ENCODE measurements at places on chromosomes 12 and 14.

DNA sequence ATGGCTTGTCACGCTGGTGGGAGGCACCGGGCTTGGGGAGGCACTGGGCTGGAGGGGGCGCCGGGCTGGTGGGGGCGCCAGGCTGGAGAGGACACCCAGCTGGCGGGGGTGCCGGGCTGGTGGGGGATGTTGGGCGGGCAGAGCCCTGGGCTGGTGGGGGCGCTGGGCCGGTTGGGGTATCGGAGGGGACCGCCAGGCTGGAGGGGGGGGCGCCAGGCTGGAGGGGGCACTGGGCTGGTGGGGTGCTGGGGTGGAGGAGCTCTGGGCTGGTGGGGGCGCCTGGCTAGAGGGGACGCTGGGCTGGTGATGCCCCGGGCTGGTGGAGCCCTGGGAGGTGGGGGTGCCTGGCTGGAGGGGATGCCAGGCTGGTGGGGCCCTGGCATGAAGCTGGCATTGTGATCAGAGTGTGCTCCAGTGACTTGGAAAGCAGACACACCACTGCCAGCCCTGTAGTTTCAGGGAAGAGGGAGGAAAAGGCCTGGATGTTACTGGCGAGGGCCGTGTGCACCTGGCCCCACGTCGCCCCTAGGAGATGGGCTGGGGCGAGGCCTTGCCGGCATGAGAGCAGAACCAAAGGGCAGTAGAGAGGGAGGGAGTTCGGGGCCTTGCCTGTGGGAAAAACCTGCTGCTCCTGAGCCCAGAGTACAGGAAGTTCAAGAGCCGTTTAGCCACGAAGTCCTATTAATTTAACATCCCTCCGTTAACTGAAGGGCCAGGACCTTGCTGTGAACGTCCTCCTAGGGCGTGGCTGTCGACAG is 13.1 kb downstream of the TEDC1 start:
- DNase-seq = no peak

GRCh38 chr14:105857220-105857825 is 330.9 kb downstream of the TMEM121 start:
- DNase-seq = no peak

DNA sequence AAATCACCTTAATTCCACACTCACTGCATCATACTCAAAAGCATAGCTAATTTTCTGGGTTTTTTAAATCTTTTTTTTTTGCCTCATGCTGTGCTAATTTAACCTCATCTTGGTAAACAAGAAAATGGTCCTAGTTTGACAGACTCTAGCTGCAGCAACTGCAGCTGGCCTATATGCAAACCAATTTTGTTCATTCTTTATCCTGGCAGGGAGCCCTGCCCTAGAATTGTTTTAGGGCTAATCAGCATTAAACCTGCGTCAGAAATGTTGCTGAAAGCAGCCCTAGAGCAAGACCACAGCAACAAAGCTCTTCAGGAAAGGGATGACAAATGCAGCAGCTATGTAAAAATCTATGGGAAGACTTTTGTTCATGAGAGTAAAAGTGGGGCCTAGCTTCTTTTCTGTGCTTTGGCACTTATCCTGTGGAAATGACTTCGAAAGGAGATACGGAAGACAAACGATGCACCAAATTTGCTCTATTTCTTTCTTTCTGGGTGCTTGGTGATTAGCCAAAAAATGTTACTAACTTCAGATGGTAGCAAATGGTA is 72.2 kb downstream of the DENND5B start:
- peak; percentile 100 for DNase-seq

DNA sequence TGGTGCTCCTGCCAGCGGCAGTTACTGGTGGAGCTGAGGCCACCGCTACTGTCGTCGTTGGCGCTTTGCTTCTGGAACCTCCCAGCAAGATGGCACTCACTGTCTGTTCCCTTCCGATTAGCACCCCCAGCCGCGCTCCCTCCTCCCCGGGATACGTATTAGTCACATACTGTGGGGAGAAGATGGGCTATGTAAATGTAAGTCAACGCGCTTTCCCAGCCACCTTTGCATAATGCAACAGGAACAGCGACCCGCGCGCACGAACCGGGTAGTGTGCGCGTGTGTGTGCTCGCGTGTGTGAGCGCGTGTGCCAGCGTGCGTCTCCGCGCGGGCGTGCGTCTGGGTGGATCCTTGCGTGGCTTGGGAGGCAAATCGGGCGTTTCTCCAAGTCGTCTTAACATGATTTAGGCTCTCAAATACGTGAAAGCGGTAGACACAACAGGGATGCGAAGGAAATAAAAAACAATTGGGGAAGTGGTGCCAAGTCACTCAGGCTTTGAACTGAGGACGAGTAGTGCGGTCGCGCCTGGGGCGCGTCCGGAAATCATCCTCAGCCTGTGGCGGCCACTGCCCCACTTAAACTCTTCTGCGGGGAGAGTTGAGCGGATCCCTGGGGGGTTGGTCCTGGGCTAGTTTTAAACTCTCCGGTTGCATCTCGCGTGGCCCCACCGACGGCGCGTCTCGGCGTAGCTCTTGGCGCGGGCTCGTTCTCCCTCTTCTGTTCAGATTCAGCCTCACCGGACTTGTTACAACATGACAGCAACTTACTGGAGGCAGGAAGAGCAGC is 1.8 kb downstream of the FLRT2 start:
- peak; percentile 88 for DNase-seq

DNA sequence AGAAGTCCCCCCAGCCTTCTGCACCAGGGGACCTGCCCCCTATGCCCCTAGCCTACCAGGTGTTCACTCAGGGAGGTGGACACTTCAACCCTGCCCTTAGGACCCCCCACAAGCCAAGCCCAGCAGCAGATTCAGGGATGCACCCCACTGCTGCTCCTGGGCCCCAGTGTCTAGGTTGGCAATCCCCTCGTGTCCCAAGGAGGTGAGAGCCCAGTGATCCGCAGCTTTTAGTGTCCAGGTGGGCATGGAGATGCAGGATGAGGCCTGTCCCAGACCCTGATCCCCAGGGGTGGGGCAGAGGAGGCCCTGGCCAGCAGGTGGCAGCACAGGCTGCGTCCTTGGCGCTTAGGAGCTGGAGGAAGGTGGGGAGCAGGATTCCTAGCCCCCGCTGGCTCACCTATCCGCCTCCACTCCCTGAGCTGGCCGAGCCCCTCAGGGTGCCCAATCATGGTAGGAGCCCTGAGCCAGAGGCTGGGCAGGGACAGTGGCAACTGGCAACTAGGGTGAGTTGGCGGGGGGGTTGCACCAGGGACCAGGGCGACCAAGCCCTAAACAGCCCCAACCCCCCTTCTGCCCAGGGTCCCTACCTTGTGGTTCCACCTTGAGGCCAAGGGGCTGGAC is 4.1 kb downstream of the CKB start:
- DNase-seq = peak; percentile 42

GRCh38 chr12:23333938-23334337 is 615.5 kb downstream of the SOX5 start:
- DNase-seq = no peak

DNA sequence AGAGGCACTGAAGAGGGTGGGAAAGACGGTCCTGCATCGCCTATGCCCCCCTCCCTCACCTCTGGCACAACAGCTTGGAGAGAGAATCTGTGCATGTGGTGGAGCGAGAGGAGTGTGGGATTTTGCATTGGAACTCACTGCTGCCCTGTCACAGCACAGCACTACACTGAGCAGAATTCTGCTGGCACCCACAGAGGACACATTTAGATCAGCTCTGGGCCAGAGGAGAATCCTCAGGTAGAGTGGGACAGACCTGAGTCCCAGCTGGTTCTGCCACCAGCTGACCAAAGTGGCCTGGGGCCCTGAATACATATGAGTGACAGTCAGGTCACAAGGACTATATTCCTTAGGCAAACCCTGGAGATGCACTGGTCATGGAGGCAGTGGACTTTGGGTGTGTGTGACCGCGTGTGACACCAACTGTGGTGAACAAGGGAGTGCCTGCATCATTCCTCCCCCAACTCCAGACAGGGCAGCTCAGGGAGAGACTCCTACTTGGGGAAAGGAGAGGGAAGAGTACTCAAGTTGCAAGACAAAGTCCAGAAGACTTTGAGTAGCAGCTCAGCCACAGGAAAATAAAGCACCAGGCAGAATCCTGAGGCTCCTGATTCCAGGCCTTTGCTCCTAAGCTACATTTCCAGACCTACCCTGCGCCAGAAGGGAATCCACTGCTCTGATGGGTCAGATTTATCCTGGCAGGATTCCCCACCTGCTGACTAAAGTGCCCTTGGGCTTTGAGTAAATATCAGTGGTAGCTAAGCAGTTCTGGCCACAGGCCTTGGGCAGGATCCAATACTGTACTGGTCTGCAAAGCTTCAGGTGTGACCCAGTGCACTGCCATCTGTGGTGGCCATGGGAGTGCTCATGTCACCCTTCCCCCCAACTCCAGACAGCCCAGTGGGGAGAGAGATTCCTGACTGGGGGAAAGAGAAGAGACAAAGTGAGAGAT is 10.6 kb upstream of the ACOT1 start:
- DNase-seq = no peak

GRCh38 chr12:57460841-57461275 is 1.3 kb downstream of the GLI1 start:
- DNase-seq = peak; percentile 26

DNA sequence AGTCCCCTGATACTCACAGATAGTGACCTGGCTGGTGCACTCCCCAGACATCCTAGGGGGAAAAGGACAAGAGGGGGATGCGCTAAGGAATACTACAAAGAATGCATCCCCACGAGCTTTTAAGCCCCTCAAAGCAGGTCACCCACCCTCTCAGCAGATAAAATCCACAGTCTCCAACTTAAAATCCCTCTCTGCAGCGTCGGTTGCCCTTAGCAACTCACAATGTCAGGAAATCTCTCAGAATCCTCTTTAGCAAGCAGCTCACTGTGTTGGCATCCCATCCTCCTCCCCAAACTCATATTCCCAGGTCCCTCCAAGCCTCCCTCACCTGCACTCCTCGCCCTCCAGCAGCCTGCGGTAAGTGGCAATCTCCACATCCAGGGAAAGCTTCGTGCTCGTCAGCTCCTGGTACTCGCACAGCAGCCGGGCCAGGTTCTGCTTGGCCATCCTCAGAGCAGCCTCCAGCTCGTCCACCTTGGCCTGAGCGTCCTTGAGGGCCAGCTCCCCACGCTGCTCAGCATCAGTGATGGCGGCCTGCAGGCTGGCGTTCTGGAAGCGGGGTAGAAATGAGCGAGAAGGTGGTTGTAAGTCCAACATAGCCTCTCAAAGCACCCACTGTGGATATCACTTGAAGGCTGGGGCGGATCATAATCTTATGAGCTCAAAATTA is 5.5 kb upstream of the KRT79 start:
- no peak for DNase-seq

GRCh38 chr12:54379398-54380201 is 4.9 kb downstream of the ZNF385A start:
- peak; percentile 87 for DNase-seq

DNA sequence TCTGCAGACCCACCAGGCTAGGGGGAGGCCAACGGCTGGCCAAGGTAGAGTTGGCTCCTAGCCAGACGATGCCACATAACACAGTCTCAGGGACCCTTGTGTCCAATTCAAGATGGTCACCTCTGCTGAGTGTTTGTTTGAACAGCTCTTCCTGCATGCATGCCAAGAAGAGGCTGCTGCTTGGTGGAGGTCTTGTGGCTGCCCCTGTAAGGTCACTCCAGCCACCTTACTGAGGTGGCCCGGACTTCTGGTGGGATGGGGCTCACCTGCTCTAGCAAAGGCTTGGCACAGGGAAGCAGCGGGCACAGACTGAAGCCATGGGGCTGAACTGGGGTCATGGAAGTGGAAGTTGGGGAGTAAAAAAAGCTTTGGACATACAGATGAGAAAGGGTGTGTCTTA is 210.3 kb downstream of the GLT1D1 start:
- DNase-seq = no peak

DNA sequence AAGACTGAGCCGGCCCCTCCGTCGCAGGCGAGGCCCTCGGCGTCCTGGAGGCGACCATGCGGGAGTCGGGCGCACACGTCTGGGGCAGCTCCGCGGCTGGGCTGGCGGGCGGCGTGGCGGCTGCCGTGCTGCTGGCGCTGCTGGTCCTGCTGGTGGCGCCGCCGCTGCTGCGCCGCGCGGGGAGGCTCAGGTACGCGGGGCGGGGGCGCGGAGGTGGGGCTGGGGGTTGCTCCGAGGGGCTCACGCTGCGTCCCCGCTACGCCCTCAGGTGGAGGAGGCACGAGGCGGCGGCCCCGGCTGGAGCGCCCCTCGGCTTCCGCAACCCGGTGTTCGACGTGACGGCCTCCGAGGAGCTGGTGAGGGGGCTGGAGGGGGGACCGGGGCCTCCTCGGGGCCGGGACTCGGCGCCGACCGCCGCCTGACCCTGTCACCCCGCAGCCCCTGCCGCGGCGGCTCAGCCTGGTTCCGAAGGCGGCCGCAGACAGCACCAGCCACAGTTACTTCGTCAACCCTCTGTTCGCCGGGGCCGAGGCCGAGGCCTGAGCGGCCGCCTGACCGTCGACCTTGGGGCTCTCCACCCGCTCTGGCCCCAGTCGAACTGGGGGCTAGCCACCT is 7.8 kb downstream of the AMN start:
- no peak for DNase-seq

GRCh38 chr14:59394268-59394667 is 70.9 kb downstream of the GPR135 start:
- DNase-seq = no peak

DNA sequence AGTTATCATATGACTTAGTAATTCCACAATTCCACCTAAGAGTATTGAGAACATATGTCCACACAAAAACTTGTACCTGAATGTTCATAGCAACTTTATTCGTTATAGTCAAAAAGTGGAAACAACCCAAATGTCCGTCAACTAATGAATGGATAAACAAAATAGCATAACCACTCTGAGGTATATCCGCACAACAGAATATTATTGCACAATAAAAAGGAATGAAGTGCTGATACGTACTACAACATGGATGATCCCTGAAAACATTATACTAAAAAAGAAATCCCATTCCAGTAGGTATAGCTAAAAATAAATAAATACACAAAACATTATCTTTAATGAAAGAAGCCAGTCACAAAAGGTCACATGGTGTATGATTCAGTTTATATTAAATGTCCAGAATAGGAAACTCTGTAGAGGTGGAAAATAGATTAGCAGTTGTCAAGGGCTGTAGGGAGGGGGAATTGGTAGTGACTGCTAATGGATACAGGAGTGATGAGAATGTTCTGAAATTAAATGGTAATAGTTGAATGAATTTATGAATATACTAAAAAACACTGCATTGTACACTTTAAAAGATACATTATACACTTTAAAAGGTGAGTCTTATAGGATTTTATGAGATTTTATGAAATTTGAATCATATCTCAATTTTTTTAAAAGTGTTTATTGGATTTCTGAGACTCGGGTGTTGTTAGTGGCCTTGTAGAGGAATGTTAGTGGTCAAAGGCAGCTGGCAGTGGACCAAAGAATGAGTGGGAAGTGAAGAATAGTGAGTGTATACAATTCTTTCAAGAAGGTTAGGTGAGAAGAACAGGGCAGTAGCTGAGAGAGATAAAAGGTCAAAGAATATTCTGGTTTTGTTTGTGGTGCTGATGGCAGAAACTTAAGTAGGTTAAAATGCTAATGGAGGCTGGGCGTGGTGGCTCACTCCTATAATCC is 36.3 kb upstream of the BAZ1A start:
- DNase-seq = peak; percentile 39

GRCh38 chr14:59278111-59278510 is 89.6 kb downstream of the DAAM1 start:
- DNase-seq = peak; percentile 92

GRCh38 chr12:90951432-90952105 is 3.4 kb downstream of the CCER1 start:
- no peak for DNase-seq

Data from fibroblast of skin of scalp (primary cell).